ENCODE measurements at places on chromosomes 6 and 20.

GRCh38 chr6:131250936-131251335 lies 115.7 kb downstream of the AKAP7 start:
- no peak for ATAC-seq

DNA sequence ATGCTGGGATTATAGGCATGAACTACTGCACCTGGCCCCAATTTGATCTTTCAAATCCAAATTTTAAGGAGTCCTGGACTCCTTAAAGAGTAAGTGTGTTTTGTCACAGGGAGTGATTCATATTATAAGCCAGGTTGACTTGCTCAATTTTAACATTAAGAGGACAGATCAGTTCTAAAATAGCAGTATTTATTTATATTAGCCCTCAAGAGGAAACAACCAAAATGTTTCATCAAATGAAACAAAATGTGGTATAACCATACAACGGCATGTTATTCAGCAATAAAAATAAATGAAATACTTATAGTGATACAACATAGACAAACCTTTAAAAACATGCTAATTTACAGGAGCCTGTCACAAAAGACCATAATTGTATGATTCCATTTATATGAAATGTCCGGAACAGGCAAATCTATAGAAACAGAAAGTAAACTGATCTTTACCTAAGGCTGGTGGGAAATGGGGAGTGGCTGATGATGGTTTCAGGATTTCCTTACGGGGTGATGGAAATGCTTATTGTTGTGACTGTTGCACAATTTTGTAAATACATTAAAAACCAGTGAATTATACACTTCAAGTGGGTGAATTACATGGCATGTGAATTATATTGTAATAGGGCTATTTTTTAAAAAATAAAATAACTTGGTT lies 637.4 kb downstream of the MMUT start:
- no peak for ATAC-seq

DNA sequence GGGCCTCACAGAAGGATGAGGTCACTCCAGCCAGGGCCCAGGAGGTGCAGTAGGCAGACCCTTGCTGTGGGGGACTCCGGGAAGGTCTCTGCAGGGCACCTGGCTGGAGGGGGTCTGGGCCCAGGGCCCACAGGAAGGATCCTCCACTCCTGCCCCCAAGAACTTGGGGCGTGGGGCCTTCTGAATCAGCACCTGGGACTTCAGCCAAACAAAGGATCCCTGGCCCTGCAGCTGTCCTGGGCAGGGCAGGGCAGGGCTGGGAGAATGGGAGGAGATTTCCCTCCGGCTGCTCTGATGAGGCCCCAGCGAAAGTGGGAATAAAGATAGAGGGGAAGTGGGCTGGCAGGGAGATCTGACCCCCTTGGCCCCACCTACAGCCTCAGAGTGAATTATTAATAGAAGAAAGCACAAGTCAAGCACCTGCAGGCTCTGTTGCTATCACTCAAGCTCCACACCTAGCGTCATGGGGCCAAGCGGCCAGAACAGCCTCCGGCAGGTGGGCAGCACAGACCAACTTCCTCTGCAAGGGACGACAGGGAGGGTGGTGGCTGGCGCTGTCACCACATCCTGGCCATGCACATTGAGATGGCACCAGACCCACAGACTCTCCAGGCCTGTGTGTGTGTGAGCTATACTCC lies 61.6 kb upstream of the MRPS10 start:
- peak; percentile 76 for ATAC-seq

- ATAC-seq, result no peak
Observed at GRCh38 chr6:17081273-17081672, 20.6 kb upstream of the STMND1 start.

DNA sequence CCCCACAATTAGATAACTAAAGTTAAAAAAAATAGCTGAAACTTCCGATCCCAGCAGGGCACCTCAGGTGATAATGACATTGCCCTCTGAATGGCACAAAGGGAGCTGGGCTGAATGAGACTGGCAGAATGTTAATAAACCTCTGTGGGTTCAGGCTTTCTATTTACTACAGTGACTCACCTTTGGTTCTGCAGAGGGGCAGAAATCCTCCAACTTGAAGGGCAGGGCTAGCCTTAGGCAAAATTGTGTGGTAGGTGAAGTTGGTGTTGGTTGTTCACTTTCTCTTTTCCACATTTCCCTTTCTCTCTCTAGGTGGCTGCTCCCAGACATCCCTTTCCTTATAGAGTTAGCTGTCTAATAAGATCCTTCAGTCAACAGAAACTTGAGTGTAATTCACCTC lies 625.2 kb downstream of the EPM2A start:
- ATAC-seq, result peak; percentile 20

- no peak for ATAC-seq
Observed at GRCh38 chr6:109331081-109331480, 51.2 kb downstream of the CD164 start.

DNA sequence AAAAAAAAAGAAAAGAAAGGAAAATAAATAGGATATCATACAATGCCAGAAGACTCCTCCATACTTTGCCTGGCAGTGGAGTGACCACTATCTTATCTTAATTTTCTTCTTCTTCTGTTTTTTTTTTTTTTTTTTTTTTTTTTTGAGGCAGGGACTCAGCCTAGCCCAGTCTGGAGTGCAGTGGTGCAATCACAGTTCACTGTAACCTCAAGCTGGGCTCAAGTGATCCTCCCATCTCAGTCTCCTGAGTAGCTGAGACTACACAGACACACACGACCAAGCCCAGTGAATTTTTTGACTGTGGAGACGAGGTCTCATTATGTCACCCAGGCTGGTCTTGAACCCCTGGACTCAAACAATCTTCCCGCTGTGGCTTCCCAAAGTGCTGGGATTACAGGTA lies 17.1 kb upstream of the MMP9 start:
- no peak for ATAC-seq

DNA sequence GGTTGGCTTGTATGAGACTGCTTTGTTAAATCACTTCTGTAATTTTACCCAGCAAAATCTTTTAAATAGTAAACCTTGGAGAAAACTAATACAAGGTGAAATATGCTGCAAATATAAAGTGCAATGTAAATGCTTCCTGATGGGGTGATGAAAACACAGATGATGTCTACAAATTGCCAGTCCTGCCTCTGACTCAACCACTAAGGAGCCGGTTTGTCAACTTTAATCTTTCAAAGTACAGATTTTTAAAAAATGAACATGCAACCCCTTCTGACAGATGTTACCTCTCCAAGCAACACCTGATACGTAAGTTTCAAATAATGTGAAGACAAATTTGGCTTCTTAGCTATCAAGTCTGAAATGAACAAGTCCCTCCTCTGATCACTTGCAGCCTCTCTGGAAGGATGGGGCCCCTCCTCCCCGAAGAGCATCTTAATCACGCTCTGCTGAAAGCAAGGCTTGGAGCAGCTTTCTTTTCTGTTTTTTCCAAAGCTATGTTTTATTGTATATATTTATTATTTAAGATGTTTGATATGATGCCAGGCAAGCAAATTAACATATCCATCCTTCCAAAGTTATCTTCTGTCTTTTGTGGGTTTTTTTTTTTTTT lies 196.0 kb downstream of the MYLK4 start:
- no peak for ATAC-seq

DNA sequence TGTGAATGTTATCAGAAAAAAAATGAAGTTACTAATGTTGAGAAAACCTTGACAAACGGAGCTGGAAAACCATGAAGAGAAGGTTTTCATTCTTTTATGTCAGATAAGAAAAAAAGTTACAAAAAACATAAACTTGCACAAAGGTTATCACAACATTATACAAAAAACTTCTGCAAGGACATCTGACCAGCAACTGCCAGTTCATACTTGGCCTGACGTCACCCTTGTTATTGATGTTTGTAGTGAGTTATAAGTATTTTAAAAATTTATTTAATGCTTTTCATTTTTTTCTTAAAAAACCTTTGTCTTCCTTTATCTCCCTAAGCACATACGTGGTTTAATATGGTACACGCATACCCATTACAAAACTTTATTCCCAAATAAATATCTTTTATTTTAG lies 16.3 kb downstream of the GSTA3 start:
- ATAC-seq, result no peak

- no peak for ATAC-seq
Observed at GRCh38 chr20:44599715-44600114, 17.3 kb downstream of the PKIG start.

DNA sequence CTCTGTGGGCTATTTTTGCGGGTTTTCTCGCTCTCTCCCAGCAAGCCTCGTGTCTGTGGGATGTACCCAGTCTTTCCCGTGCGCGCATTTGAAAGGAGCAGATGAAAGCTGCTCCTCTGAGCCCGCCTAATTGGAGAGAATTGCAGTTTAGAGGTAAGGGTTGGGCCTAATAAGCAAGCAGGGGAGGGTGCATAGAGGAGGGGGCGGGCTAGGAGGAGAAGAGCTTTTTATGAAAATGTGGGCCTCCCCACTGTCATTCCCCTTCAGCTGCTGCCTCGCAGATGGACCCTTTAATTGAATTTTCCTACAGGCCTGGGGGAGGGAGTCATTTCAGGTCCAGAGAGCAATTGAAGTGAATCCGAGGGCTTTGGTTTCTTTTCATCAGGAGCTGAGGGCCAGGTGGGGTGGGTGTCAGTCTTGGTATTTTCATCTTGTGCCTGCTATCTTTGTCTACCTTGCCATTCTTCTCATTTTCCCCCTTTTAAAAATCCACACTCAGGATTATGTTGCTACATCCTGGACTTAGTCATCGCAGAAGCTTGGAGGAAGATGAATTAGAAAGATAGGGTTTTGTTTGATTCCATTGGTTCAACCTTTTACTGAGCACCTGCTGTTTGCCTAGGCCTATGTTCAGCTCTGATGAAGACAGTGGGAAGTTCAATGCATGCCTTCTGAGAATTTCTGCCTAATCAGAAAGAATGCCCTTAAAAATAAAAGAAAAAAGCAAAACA lies 423.4 kb downstream of the CD83 start:
- no peak for ATAC-seq

DNA sequence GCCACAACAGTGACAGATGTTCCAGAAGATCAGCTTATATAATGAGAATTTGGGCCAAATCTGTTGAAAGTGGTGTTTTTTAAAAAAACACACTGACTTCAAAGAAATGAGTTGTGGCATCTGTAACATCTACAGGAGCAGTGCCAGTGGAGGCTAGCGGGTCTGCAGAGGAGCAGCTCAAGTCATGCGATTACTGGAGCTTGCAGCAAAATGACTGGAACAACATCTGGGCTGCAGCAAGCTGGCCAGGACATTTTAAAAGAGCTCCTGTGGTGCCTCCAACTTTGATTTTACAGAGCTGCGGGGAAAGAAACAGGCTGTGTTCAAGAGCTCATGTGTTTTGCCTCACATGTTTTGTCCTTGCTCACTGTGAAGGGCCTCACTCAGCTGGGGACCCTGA lies 57.2 kb downstream of the TBX18 start:
- ATAC-seq, result no peak

DNA sequence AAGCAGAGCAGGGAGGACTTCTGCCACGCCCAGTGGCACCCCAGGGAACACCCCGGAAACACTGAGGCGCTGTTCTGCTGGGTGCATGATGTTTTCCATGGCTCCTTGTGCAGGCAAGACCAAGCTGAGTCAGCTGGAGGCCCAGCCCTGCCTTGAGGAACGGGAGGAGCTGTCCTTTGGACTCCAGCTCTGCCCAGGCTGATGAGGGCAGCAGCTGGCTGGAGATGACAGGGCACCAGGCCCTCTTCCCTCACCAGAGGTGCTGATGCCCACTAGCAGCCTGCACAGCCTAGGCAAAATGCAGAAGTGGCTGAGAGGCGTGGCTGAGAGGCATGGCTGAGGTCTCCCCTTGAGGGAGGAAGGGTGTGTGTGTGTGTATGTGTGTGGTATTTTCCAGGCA lies 2.4 kb downstream of the C6orf132 start:
- peak; percentile 68 for ATAC-seq

GRCh38 chr6:12270551-12271230 lies 19.5 kb upstream of the EDN1 start:
- no peak for ATAC-seq

DNA sequence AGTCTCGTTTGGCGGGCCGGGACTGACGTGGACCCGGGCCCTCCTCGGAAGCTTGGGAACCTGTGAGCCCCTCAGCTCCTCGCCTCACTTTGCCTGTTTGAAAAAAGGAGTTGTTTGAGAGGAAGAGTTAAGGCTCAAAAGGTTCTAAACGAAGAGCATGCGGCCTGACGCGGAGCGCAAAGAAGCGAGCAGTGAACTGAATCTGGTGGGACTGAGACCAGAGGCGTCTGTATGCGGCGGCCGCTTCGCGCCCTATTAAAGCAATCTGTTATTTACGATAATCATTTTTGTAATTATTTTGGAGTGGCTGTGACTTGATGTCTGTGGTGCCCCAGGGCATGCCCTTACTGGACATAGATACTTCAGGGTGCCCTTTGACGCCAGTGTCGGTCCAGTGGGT lies 3.3 kb upstream of the TFAP2C start:
- no peak for ATAC-seq

DNA sequence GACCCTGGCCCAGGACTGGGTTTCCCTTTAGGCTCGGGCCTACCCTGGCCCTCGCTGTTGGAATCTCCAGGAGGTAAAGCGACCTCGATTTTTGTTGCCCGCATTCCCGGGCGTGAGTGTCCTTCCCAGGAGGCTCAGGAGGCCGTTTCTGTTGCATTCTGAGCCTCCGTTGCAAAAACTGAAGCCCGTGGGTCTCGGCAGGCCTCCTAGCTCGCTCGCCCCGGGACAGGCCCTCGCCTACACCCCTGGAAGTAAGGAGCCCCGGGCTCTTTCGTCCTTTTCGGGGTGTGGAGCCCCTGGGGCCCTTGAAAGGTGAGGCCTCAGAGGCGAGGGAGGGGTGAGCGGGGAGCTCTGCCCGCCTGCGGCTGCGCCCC lies 2.3 kb downstream of the NR2E1 start:
- ATAC-seq, result no peak

DNA sequence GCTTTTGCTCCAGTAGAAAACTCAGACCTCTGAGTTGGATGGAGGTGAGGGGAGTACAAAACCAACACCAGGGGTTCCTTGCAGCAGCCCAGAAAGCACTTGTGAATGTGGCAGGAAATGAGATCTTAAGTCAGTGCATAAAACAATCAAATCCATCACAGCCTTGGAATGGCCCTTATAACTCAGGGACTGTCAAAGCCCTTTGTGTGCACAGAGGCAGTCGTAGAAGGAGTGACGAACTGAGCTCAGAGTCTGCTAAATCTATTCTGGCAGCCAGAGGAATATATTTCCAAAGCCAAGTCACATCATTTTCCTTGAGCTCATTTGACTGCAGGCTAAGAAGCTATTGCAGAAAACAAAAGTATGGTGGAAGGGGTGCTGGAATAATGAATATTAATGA lies 676.6 kb downstream of the DHX35 start:
- ATAC-seq, result no peak

- ATAC-seq, result no peak
Observed at GRCh38 chr6:38179300-38179699, 359.8 kb downstream of the ZFAND3 start.

DNA sequence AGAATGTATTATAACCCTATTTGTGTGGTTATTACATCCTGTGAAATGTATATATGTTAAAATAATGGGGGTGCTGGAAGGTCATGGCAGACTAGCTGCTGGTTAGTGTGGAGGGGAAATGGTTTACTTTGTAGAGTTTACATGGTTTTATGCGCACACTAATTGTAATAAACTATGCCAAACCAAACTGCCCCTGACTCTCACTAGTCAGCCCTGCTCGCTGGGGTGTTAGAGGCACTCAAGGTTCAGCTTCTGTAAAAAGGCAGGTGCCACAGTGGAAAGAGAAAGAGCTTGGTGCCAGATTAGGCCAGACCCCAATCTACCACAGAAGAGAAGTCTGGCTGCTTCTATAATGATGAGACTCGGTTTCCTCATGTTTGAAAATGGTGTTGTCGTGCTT lies 52.7 kb downstream of the GOPC start:
- ATAC-seq, result no peak
